ENCODE measurements at places on chromosomes 1 and 21. TPM values are rescaled to one million over a fixed set of nuclear protein-coding genes. Genes with fewer than 3 reads are reported as not detected.

DNA sequence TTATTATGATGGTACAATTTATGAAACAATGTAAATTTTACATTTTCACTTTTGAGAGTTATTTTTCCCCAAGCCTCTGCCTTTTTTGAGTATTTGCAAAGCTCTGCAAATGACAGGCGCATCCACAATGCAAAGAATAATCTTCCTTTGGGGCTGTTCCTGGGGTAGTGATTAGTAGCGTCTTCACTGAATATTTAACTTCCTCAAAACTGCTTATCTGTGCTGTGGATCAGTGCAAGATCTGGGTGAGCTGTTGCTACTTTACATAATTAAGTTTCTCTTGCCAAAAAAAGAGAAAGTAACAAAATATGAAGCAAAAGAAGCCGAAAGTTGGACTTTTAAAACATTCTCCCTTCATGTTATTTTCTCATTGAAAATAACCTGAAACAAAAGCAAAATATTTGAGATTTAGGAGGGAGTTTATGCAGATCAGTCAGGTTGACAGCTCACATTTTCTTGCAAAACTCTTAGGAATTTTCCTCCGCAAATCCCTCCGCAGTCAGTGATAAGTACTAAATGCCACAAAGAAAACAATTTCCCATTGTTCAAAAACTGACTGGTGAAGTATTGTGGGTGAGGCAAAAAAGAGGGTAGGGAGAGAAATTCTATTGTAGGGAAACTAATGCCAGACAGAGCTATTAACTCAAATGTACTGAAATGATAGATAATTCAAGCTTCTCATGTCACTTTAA lies 276.4 kb upstream of the B3GALT2 start:
- peak; percentile 53 for DNase-seq

- DNase-seq, result no peak
Observed at GRCh38 chr1:155006601-155007101, 4.0 kb downstream of the ZBTB7B start.

GRCh38 chr1:111730706-111731105 lies 8.5 kb downstream of the INKA2 start:
- no peak for DNase-seq

- no peak for DNase-seq
Observed at GRCh38 chr1:232137066-232137465, 492.9 kb downstream of the SIPA1L2 start.

Gene RIPPLY3
- total RNA-seq, result 0.64 TPM

Gene TSNAX
- 29.7 TPM for total RNA-seq
